ENCODE measurements at places on chromosomes 5 and 9.

DNA sequence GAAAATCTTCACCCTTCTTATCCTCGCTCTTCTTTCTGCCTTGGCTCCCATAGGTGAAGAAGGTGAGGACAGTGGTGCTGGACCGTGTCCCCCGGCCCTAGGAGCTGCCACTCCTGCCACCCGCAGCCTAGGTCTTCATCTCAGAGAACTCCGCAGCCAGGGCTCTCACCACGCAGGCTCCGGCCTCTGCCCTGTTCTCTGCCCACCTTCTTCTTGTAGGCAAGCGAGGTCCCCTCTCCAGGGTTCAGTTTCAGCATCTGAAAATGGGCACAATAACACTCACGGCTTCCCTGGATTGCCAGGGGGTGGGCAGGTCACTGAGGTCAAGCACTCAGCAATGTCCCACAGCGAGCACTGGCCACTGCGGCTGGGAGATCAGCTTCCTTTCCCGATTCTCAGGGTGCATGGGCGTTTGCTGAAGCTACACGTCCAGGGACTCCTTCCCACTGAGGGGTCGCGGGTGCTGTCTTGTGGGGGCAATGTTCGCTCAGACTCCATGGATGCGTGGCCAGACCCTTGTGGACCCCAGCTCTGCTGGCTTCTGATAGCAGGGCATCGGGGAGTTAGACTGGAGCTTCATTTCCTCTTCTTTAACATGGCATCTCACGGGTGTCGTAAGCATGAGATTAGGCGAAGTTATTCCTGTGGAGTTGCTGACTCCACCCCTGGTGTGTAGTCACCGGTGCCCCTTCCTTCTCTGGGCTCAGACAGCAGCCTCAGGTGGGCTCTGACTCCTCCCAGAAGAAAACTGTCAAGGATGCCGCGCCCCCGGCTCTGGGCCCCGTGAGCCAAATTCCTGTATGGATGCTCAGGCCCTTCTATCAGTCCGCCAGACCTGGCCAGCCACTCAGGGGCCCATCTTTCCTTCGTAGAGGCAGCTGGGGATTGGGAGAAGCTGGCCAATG lies 145.1 kb upstream of the IRX2 start:
- no peak for DNase-seq

DNA sequence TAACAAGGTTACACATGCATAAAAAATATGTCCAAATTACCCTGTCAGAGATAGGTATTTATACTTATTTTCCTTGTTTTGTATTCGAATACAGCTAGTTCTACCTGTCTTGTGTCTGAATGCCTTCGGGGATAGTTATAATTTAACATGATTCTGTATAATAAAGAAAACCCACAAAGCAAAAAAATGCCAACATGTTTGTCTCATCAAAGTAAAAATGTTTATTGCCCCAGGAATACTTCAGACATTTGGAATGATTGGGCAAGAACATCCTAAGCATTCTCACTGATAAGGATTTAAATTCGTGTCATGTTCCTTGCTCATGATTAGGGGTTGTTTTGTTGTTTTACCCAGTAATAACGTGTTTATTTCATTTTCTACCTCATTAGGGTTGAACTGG lies 74.5 kb downstream of the DOCK8 start:
- DNase-seq, result no peak

DNA sequence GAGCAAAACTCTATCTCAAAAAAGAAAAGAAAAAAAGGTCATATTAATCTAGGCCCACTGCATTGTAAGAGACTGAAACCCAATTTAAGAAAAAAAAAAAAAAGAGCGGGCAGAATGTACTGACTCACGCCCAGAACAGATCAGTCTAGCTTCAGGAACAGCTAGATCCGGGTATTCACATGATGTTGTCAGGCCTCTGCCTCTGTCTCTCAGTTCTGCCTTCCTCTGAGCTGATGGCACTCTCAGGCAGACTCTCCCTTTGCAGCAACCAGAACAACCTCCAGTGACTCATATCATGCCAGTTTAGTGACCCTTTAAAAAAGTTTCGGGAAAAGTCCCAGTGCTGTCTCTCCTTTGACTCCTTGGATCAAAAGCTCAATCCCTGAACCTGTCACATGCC lies 53.0 kb downstream of the NEURL1B start:
- no peak for DNase-seq

- DNase-seq, result no peak
Observed at GRCh38 chr9:38018958-38019602, 49.9 kb downstream of the SHB start.

GRCh38 chr5:84673785-84674184 lies 289.1 kb upstream of the EDIL3 start:
- DNase-seq, result no peak

GRCh38 chr5:133514456-133514855 lies 97.9 kb downstream of the FSTL4 start:
- no peak for DNase-seq

- no peak for DNase-seq
Observed at GRCh38 chr5:142186857-142187594, 78.4 kb downstream of the NDFIP1 start.

All from activated CD4-positive, CD25-positive, alpha-beta regulatory T cell treated with anti-CD3 and anti-CD28 coated beads, Interleukin-2, amount 50 U/mL, for 16 hours (primary cell).